Peyer's patch (tissue), 4 donors: ENCODE measurements at places on chromosomes 7 and 10. TPM values are rescaled to one million over a fixed set of nuclear protein-coding genes. Genes with fewer than 3 reads are reported as not detected.

DNA sequence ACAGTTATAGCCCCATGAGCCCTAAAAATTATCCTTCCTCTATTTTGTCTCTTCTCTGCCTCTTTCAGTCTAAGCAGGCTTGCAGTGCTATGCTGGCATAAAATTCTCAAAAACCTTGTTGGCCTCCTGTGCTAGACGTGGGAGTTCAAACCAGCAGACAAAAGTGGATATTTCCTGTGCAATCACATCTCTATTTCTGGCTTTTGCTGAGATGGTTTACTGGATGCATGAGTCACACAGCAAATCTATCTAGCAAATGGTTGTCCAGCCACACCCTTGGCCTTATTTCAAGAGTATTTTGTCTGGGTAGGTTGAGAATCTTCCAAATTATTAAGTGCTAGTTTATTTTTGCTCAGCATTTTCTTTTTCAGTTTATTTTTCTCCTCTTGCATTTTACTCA lies 370.8 kb downstream of the CDC14C start:
- no peak for DNase-seq

GRCh38 chr7:99368750-99369389 lies 5.7 kb upstream of the ARPC1B start:
- DNase-seq: no peak

GRCh38 chr7:142375710-142376313 lies 118.0 kb upstream of the PRSS58 start:
- DNase-seq: no peak

Gene WNT8B
- not detected for total RNA-seq

- no peak for DNase-seq
Observed at GRCh38 chr7:75931680-75932079, 16.7 kb downstream of the POR start.

DNA sequence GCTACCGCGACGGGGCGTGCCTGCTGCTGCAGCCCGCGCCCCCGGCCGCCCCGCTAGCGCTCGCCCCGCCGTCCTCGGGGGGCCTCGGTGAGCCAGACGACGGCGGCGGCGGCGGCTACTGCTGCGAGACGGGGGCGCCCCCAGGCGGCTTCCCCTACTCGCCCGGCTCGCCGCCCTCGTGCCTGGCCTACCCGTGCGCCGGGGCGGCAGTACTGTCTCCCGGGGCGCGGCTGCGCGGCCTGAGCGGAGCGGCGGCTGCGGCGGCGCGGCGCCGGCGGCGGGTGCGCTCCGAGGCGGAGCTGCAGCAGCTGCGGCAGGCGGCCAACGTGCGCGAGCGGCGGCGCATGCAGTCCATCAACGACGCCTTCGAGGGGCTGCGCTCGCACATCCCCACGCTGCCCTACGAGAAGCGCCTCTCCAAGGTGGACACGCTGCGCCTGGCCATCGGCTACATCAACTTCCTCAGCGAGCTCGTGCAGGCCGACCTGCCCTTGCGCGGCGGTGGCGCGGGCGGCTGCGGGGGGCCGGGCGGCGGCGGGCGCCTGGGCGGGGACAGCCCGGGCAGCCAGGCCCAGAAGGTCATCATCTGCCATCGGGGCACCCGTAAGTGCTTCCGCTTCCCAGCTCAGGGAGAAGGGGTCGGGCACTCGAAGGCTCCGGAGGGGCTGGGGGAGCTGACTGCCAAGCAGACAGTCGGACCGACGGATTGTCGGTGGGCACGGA lies 761 bp downstream of the PTF1A start:
- DNase-seq: no peak

Gene RASA4
- total RNA-seq: 187 TPM

Gene UBE2H
- 59.4 TPM for total RNA-seq

- DNase-seq: no peak
Observed at GRCh38 chr10:19745672-19746071, 70.6 kb upstream of the PLXDC2 start.
